ENCODE measurements at places on chromosomes 4 and X. TPM values are rescaled to one million over a fixed set of nuclear protein-coding genes. Genes with fewer than 3 reads are reported as not detected.

- DNase-seq: no peak
Measured at GRCh38 chr4:2248821-2249261, 6.9 kb upstream of the HAUS3 start.

DNA sequence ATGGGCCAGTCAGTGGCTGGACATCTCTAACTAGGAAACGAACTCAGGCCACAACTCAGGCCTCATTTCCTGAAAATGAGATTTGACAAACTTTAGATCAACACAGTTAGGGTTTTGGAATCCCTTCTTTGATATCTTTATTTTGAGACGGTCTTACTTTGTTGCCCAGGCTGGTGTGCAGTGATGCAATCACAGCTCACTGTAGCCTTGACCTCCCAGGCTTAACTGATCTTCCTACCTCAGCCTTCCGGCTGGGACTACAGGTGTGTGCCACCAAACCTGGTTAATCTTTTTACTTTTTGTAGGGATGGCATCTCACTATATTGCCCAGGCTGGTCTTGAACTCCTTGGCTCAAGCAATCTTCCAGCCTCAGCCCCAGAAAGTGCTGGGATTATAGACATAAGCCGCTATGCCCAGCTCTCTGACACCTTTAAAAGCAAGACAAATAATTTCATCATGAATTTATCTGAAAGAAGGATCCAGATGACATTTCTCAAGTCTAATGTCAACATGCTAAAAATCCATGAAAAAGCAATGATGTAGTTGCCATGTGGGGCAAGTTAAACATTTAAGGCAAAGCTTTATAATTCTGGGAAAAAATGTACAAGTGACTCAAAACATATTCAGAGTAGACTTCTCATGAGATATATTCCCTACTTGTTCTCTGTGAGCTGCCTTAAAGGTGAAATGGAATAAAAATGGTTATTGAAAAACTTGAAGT lies 89.1 kb upstream of the CBR4 start:
- no peak for DNase-seq

Gene KLHL13
- total RNA-seq: 6.8 TPM

DNA sequence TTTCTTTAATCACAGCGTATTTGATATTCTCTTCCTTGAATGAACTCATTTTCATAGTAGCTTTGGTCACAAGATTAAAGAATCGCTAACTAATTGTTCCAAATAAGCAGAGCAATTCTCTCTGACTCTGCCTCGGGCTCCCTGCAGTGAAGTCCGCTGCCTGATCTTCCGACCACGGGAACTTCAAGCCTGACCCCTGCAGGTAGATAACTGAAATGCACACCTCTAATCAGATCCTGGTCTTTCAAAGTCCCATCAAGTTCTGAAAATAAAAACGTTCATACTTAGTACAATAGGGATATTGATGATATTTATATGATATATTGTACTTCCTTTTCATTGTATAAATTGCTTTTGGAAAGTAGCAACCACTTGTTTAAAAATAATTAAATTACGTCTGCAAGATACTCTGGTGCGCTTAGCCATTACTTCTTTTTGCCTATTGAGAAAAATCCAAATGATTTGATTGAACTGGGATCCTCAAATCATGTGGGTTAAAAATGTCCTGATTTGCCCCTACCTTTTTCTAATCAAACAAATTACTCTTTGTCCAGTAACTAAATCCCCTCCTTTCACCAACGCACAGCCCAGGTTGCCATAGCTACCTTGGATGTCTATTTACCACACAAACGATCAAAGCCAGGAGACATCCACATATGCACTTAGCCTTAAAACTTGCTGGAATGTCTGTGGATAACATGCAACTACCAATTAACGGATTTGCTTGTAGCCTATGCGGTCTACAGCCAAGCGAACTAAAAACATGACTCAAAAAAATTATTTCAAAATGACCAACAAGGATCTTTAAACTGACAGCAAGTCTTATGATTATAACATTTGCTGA lies 4.2 kb downstream of the MID1 start:
- DNase-seq: no peak

DNA sequence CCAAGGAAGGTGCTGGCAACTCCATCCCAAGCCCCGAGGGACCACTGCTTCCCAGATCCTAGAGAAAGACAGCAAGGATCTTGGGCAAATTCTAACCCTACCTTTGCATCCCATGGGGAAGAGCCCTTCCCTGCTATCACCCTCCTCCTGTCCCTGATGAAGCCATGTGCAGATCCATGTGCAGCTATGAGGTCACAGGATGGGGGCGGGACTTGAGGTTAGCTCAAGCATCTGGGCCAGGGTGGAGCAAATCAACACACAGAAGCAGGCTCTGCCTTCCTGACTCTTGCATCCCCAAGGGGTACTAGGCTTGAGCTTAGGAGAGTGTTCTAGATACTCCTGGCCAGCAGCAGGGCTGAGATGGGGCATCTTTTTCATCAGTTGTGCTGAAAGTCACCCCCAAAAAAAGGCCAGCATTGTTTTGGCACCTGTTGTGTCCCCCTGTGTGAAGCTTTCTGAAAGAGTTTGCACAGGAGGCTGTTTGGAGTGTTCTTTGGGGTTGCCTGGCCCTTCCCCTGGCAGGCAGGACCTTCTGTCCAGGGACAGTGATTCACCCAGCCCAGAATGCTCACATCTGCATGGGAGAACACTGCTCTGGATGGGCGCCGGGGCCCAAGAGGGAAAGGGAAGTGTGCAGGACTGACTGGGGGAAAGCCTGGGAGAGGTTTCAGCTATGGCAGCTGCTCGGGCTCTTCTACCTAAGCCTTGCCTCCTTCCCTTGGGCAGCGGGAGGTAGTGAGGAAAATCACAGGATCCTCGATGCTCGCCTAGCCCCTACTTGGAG lies 50.8 kb downstream of the PRPS1 start:
- DNase-seq: peak; percentile 83

Gene SLC38A5
- 13.2 TPM for total RNA-seq

DNA sequence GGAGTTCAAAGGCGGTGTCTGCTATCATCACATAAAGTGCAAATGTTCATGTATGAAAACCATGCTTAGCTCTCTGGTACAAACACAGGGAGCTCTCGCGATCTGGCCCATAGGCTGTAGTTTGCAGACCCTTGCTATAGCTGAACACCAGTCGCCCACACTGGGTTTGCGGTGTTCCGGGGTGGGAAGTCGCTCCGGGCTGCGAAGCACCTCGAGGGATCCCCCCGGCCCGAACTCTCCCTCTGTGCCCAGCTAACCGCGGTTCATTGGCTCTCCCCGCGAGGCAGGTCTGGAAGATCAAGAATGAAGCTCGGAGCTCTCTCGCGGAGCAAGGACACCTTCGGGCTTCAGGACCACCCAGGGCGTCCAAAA lies 341 bp upstream of the PRPS2 start:
- DNase-seq: no peak

DNA sequence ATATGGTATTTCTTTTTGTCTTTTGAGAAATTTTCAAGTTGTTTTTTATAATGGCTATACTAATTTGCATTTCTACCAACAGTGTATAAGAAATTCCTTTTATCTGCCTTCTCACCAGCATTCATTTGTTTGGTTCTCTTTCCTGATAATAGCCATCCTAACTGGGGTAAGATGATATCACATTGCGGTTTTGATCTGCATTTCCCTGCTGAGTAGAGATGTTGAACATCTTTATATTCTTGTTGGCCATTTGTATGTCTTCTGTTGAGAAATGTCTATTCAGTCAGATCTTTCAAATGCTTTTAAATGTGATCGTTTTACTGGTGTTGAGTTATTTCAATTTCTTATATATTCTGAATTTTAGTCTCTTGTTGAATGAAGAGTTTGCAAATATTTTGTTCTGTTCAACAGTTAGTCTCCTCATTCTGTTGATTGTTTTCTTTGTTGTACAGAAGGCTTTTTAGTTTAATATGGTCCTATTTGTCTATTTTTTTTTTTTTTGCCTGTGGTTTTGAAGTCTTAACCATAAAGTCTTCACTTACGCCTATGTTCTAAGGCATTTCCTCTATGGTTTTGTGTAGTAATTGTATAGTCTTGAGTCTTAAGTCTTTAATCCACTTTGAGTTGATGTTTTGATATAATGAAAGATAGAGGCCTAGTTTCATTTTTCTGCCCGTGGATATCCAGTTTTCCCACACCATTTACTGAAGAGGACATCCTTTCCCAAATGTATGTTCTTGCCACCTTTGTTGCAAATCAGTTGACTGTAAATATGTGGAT lies 1566.9 kb downstream of the STIM2 start:
- DNase-seq: no peak

Gene AMTN
- total RNA-seq: not detected

DNA sequence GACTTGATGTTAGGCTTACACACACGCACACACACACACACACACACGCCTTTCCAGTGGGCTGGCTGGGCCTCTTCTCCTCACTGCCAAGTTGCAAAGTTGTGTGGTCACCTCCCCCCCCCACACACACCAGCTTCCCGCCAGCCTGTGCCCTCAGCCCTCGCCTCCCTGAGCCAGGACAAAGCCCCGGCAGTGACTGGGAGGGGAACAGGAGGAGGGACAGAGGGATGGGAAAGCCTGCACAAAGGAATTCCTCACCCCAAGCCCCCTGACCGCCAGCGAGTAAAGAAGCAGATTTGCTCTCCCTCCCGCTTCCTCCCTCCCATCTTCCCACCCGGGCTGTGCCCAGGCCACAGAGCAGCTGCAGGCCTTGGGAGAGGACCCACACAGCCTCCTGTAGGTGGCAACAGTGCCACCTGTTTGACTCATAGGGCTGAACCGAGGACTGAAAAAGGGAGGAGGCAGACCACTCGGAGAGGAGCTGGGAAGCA lies at the start of gene GDPD2:
Gene GDPD2 (plus strand): TSS at position 464 of the 491 bp plus-strand sequence. CDS start 1,671 bp downstream, outside the sequence.
- DNase-seq: no peak

DNA sequence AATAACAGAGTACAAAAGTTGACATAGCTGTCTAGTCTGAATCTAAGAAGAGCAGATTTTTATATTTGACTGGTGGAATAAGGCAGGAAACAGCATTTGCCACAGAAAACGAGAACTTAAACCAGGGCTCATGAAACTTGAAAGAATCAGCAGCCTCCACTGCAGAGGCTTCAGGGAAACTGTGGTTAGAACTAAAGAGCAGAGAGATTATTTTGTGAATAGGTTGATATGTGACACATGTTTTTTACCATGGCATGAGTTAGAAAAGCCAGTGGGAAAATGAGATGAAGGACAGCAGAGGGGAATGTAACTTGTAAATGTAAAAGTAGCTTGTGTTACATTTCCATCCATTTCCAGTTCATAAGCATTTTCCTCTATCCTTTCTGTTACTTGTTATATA lies 63.7 kb upstream of the CAMK2D start:
- no peak for DNase-seq

Gene TMPRSS11F
- total RNA-seq: not detected

DNA sequence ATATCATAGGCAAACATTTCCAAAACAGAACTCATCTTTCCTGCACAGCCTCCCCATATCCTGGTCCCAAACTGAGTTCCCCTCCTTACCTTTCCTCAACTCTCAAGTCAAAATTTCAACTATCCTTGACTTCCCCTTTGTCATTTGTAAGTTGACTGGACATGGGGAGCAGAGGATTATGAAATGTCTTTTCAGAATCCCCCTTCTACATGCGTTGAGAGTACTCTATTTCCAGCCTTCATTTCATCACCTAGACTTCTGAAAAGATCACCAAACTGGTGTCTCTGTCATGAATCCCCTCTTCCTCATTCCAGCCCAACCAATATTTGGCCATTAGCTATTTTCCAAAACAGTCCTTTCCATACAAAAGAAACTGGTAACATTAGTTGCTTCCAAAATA lies 95.2 kb downstream of the SYNPO2 start:
- no peak for DNase-seq

DNA sequence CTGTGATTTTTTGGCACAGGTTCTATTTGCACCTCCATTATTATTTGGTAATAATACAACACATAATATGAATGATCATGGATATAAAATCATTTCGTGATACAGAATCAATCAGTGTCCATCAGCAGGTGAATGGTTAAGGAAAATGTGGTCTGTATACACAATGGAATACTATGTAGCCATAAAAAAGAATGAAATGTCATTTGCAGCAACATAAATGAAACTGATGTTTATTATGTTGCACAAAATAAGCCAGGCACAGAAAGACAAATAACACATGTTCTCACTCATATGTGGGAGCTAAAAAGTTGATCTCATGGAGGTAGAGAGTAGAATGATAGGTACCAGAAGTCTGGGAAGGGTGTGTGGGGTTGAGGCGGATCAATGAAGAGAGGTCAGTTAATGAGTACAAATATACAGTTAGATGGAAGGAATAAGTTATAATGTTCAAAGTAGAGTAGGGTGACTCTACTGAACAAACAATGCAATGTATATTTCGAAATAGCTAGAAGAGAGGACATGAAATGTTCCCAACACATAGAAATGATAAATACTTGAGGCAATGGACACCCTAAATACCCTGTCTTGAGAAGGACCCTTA lies 1.1 kb upstream of the SMARCA1 start:
- no peak for DNase-seq

GRCh38 chr4:26181616-26182015 lies 139.2 kb upstream of the RBPJ start:
- no peak for DNase-seq

GRCh38 chr4:103478734-103479133 lies 241.1 kb downstream of the TACR3 start:
- DNase-seq: no peak

- no peak for DNase-seq
Measured at GRCh38 chr4:73251384-73251783, 7.2 kb downstream of the ANKRD17 start.

DNA sequence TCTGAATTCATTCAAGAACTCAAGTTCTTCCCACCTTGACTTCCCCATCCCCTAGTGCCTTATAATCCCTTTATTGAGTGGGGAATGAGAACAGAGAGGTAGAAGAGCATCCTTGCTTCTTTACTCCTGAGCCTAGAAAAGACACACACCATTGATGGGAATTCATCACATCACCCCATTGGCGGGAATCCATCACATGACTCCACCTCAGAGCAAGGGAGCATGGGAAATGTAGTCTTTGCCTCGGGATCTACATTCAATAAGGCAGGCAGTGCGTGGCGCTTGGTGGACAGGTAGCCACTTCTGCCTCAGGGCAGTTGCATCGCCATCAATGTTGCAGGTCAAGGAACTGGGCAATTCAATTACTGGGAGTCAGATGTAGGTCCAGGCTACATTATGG lies 50.7 kb downstream of the MXRA5 start:
- no peak for DNase-seq

Gene POU4F2
- not detected for total RNA-seq

DNA sequence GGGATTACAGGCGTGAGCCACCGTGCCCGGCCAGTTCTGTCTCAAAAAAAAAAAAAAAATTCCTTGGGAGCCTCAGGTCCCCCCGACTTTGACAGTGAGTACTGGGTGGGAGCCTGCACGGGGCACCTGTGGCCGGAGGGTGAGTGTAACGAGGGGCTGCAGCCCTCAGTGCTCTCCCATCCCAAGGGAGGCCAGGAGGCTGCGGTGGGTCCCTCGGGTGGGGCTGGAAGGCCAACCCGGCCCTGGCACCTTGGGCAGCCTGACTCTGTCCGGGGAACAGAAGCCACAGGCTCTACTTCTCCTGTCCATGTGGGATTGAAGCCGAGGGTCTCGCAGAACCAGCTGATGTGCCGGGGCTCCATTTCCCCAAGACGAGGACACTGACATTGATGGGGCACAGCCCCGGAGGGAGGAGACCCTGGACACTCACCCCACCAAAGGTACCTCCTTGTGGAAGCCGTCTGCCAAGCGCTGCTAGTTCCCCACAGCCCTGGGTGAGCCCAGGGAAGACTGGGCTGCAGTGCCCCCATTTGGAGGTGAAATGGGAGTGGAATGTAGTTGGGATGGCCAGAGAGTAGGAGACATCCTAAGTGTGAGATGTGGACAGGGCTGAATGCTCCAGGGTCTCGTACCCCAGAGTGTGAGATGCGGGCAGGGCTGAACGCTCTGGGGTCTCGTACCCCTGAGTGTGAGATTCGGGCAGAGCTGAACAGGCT lies 2.3 kb upstream of the SLC26A1 start:
- DNase-seq: no peak

Gene ADRA2C
- 36.4 TPM for total RNA-seq

Gene CEP44
- total RNA-seq: 12.7 TPM

Data from aorta (tissue), 5 donors.